Activated CD4-positive, alpha-beta T cell treated with anti-CD3 and anti-CD28 coated beads, Interleukin-2, amount 50 U/mL, for 4 hours (primary cell): ENCODE measurements at places on chromosomes 4 and X.

GRCh38 chr4:68591204-68591603, 15.1 kb upstream of the UGT2B17 start:
- DNase-seq, result no peak

DNA sequence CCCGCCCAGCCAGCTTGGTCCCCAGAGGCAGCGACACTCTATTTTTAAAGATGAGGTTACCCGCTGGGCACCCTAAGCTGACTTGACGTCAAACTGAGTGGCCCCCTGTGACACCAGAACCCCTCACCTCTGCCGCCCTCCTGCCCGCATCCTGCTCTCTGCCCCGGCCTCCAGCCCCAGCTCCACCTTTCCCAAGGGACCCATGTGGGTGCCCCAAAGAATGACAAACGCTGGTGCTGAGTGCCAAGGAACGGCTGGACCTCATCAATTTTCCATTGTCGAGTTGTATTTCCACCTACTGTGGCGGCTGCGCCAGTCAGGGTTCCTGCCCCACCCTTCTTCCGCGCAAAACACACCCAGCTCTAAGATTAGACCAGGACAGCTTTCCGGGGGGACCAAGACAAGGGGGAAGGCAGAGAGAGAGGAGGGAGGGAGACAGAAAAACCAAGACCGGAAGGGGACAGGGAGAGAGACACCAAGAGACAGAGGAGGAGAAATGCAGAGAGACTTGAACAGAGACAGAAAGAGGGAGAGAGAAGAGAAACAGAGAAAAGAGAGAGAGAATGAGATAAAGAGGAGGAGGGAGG, 2.0 kb downstream of the PRKX start:
- no peak for DNase-seq

- no peak for DNase-seq
Observed at GRCh38 chrX:1778817-1779216, 164.0 kb downstream of the ASMT start.

- no peak for DNase-seq
Observed at GRCh38 chr4:98712607-98713006, 54.2 kb upstream of the TSPAN5 start.
